ENCODE measurements at places on chromosomes 4 and X. TPM values are rescaled to one million over a fixed set of nuclear protein-coding genes. Genes with fewer than 3 reads are reported as not detected.

The CD38 gene
- polyA plus RNA-seq = 0.11 TPM

The HMX1 gene
- not detected for polyA plus RNA-seq

The TIGD2 gene
- 1.1 TPM for polyA plus RNA-seq

The RAB33A gene
- 1.6 TPM for polyA plus RNA-seq
